ENCODE measurements at places on chromosomes 7 and 10.

DNA sequence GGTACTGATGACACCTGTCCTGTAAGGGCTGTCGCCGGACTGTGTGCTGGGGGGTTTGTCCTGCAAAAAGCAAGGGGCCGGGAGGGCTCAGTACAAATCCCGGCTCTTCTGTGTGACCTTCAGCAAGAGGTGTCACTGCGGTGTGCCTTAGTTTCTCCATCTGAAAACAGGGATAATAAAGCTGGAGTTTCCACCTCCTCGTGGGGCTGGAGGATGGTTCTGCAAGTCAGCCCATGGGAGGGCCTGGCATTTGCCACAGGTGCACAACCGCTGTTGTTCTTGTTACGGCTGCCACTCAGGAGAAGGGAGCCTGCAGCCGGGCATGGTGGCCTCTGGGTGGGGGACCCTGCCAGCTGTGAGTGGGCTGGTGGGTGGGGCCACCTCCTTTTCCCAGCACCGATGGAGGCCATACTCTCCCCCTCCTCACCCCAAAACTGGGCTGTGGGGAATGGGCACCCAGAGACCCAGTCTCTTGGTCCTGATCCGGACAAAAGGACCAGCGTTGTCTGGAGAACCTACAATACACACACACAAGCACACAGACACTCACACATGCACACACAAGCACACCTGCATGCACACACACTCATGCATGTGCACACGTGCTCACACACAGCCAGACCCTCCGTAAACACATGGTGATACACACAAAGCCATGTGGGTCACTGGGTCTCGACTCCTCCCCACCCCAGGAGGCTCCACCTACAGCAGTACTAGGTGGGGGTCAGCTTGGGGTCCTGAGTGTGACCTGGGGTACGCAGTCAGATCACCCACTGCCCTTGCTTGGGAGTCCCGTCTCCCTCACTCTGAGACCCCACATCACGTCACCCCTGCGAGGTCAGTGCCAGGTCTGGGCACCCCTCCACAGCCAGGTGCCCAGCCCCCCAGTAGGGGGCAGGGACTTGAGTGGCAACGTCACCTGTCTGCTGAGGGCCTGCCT lies 34.1 kb downstream of the ELFN1 start:
- no peak for DNase-seq

DNA sequence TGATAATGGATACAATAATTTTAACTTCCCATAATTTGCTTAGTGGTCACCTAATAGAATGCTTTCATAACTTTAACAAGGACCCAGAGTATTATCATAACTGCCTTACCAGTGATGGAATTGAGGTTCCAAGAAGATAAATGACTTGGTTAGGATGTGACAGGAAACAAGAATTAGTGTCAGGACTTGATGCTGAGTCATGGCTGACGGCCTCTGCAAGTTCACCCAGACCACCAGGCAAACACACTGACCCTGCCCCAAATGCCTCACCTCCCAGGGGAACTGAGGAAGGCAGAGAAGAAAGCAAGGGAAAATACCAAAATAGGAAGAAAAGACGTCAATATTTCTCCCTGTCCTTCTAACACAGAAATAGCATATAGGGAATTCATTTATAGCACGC lies 636.3 kb downstream of the PARD3 start:
- no peak for DNase-seq

DNA sequence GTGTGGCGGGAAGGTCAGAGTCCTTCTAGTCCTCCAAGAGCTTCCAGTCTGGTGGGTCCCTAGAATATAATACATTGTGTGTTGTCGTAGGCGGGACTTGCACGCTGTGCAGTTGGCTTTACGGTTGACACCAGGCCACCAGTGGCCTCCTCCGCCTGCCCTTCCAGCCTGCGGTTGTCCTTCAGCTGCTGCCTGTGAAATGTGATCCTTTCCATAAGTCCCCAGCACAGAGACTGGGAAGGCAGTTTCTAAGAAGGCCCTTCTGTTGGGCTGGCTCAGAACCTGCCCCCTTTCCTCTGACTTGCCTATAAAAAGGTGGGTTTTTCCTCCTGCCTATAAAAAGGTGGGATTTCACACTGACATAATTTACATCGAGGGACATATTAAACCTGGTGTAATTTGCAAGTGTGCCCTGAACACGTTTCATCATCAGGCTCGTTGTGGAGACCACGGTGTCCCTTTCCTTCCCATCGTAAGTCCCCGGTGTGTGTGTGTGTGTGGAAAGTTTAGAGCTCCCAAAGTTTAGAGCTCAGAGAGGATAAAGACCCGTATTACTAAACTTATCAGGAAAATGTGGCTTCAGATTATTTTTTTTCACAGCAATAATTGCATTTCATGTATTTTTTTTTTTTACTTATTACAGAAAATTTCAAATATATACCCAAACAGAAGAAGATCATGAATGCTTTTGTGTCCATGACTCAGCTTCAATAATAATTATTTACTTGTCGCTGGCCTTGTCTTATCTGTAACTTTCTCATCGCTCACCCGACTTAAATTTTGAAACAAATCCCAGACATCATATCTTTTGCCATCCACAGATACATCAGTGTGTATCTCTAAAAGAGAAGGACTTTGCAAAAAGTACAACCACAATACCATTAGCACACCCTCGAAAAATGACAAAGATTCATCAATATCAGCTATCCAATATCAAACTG lies 45.1 kb downstream of the CUX1 start:
- DNase-seq: no peak

GRCh38 chr10:24703700-24704099 lies 20.0 kb downstream of the ARHGAP21 start:
- no peak for DNase-seq

- DNase-seq: peak; percentile 94
Measured at GRCh38 chr7:75611557-75612178, 119.5 kb downstream of the SPDYE5 start.

DNA sequence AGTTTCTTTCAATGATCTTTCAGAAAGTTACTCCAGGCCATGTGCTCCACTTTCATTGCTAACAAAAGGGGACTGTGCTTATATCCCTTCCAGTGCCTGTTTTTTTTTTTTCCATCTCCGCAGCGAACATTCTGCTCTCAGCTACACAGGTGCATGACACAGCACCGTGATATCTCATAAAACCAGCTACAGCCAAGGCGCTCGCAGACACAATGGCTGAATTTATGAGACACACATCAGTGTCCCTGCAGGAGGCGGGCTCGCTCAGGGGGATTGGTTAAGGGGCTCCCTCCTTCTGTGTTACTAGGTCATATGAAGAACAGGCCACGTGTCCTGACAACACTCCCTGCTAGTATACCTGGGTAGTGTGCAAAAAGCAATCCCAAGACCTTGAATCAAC lies 245.5 kb downstream of the SKAP2 start:
- no peak for DNase-seq

GRCh38 chr7:121083138-121083789 lies 94.8 kb downstream of the CPED1 start:
- DNase-seq: no peak

- DNase-seq: peak; percentile 17
Measured at GRCh38 chr10:7260412-7260900, 150.4 kb downstream of the SFMBT2 start.

DNA sequence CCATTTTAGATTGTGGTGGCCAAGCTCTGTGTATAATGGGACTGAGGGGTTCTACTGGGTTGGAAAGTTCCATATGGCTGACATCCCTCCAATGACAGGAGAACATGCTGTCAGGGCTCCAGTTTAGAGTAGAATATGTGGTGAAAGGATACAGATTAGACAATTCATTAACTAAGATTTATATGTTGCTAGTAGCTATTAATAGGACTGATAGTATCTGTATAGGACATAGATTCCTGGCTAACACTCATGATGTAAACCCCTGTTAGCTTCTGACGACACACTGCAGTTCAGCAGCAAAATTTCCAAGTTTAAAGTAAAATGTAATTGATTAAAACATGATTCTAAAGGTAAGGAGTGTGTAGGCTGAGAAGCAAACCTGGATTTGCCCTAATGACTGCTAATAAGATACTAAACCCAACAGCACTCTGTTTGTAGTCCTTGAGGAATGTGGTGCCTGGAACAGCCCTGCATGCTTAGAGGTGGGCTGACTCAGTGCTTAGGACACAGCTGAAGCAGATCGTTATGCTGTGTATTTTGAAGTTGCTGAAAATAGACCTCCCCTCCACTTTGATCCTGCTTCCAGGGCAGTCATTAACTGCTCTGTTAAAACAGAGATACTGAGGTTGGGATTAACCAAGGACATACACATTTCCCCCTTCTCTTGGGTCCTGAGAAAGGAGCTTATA lies 1129.6 kb downstream of the SORCS3 start:
- no peak for DNase-seq

DNA sequence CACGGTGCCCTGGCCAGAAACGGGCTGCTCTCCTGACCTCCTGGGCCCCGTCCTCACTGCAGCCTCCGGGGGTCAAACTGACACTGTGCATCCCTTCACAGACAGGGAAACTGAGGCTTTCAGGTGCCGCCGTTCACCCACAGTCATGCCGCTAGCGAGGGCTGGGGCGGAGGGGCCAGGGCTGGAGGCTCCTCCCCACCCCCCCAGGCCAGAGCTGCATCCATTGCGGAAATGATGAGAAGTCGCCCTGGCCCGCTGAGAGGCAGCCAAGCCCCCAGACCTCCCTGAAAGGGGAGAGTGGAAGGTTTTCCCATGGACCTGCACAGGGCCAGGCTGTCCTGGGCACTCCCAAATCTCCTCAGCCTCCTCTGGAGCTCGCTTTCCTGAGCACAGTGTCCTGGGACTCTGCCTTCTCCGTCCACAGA lies 16.5 kb upstream of the INPP5A start:
- no peak for DNase-seq

GRCh38 chr10:79191951-79192676 lies 123.3 kb downstream of the ZMIZ1 start:
- no peak for DNase-seq

DNA sequence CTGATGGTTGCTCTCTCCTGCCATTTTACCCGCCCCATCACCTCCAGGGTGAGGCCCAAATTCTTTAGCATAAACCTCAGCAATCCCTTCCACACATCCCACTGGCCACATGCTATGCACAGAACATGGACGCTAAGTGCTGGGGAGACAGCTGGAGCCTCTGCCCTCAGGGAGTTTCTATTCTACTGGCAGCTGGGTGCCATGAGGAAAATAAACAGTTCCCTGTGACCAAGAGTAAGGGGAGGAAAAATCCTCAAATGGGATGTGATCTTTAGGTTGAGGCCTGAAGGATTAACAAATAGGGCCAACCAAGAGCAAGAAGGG lies 1.2 kb downstream of the PARP12 start:
- DNase-seq: no peak

DNA sequence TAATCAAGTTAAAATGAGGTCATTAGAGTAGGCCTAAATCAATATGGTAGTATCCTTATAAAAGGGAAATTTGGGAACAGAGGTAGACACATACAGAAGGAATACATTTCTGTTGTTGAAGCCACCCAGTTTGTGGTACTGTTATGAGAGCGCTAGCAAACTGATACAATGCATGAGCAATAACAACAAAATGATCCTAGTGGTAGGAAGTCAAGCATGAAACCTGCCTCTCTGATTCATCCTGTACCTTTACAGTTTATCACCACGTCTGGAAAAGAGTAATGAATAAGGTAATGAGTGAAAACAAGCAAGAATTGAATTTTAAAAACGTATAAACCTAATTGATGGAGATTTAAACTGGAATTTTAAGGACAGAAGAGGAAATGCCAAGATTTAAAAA lies 217.2 kb downstream of the PCLO start:
- DNase-seq: no peak

- no peak for DNase-seq
Measured at GRCh38 chr10:59102394-59102793, 74.0 kb upstream of the PHYHIPL start.

- no peak for DNase-seq
Measured at GRCh38 chr7:34849986-34850385, 187.3 kb downstream of the DPY19L1 start.

GRCh38 chr10:95517536-95518454 lies 43.4 kb downstream of the SORBS1 start:
- peak; percentile 23 for DNase-seq

GRCh38 chr7:27176962-27177794 lies 3.1 kb upstream of the HOXA10 start:
- no peak for DNase-seq

DNA sequence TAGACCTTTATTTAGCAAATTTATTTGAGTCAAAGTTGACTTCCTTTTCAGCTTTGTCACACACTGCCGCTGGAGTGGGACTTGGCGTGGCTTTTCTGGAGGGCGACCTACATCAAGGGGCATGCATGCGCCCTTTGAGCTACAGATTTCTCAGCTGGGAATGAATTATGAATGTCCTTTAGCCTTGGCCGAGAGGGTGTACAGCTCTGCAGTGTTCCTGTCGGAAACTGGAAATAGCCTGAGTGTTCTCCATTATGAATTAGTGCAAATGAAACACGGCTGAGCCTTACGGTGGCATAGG lies 79.7 kb downstream of the GLRX3 start:
- no peak for DNase-seq

GRCh38 chr10:12194752-12195271 lies 879 bp downstream of the NUDT5 start:
- DNase-seq: peak; percentile 15

- no peak for DNase-seq
Measured at GRCh38 chr7:151454305-151454704, 14.4 kb upstream of the CRYGN start.

GRCh38 chr10:85491652-85492051 lies 874.9 kb downstream of the GRID1 start:
- DNase-seq: no peak

DNA sequence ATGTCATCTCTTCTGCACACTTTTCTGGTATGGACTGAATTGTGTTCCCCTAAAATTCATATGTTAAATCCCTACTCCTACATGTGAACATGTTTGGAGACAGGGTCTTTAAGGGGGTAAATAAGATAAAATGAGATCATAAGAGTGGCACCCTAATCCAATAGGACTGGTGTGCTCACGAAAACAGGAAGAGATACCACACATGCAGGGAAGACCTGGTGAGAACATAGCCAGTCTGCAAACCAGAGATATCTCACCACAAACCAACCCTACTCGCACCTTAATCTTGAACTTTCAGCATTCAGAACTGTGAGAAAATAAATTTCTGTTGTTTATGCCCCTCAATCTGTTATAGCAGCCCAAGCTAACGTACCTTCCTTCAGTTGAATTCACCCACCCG lies 51.8 kb downstream of the VWDE start:
- DNase-seq: no peak

DNA sequence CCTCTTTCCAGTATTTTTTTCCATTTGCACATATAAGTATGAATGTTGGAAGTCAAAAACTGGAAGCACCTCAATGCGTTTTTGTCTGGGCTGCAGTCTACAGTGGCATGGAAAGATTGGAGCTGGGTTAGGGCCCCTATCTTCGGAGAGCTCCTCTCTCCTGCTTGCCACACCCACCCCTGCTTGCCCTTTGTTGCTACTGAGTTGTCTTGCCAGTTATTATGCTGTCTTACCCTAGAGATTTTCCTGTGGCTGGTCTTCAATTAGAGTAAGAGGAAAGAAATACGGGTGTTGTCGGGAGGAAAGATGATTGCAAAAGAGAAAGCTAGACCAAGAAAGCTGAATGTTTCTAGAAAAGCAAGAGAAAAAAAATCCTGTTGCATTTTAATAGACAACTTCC lies 228.9 kb upstream of the CELF2 start:
- DNase-seq: no peak
